Tibial artery (tissue), 4 donors: ENCODE measurements at places on chromosomes 1 and 21.

- H3K4me1 ChIP-seq, result no peaks in the 10 kb centered on the region
- no peaks in the 10 kb centered on the region for H3K27me3 ChIP-seq
- peak; percentile 41 for DNase-seq
- no peaks in the 10 kb centered on the region for H3K36me3 ChIP-seq
Observed at GRCh38 chr1:202274611-202275010, 67.1 kb downstream of the UBE2T start.

GRCh38 chr21:33883118-33883517 lies 32.5 kb downstream of the ATP5PO start:
- no peak for DNase-seq
- no peaks in the 10 kb centered on the region for H3K36me3 ChIP-seq
- no peak overlapping the region for H3K4me3 ChIP-seq
- H3K4me1 ChIP-seq, result peaks cover 28% of the 10 kb centered on the region
- H3K27ac ChIP-seq, result no peak overlapping the region

- no peaks in the 10 kb centered on the region for H3K27me3 ChIP-seq
- peaks cover 51% of the 10 kb centered on the region for H3K4me1 ChIP-seq
- H3K36me3 ChIP-seq, result no peaks in the 10 kb centered on the region
- DNase-seq, result no peak
- peak overlapping the region; percentile 73 for H3K4me3 ChIP-seq
Observed at GRCh38 chr1:43531906-43532584, 1.4 kb downstream of the PTPRF start.

DNA sequence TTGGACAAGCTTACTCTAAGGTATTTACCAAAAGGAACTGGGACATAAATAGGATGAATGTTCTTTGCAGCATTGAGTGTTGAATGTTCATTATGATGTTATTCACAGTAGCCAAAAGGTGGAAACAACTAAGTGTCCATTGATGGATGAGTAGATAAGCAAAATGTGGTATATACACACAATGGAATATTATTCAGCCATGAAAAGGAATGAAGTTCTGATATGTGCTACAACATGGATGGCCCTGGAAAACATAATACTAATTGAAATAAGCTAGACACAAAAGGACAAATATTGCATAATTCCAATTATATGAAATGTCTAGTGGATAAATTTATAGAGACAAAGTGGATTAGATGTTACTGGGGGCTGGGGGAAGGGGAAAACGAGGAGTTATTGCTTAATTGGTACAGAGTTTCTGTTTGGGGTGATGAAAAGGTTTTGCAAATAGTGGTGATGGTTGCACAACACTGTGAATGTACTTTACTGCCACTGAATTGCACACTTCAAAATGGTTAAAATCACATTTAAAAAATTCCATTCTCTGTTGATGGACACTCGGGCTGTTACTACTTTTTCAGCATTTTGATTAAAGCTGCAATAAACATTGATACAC lies 2.9 kb downstream of the MTARC1 start:
- no peaks in the 10 kb centered on the region for H3K36me3 ChIP-seq
- H3K27me3 ChIP-seq, result no peaks in the 10 kb centered on the region
- no peak for DNase-seq
- peaks cover 65% of the 10 kb centered on the region for H3K4me1 ChIP-seq
- H3K4me3 ChIP-seq, result no peak overlapping the region

GRCh38 chr21:41752231-41752681 lies 14.6 kb downstream of the RIPK4 start:
- peak overlapping the region; percentile 31 for H3K27ac ChIP-seq
- no peak for DNase-seq
- H3K27me3 ChIP-seq, result no peaks in the 10 kb centered on the region
- H3K4me1 ChIP-seq, result no peaks in the 10 kb centered on the region

DNA sequence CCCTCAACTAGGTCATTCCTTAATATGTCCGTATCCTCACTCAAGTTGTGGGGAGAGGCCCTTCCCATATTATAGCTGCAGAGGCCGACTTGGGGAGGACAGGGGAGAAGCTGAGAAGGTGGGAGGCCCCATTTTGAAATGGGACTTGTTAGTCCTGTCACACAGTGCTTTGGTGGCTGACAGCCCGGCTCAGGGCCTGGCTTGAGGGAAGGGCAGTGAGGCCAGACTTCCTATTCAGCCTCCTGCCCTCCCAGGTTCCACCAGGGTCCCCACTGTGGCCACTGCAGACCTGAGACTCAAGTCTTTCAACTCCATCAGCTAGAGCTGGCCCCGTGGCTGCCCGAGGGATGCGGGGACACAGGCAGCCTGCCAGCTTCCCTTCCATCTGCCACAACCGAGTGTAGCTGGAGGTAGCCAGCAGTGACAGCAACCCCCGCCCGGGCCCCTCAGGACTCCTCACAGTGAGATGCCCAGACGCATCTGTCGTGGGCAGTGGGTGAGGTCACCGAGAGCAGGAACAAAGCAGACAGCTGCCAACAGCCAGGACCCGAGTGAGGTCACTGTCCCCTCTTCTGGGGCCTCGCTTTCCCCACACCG lies 36.9 kb downstream of the SIM2 start:
- H3K27ac ChIP-seq, result no peak overlapping the region
- no peaks in the 10 kb centered on the region for H3K36me3 ChIP-seq
- no peaks in the 10 kb centered on the region for H3K4me1 ChIP-seq
- H3K27me3 ChIP-seq, result peaks cover 27% of the 10 kb centered on the region
- DNase-seq, result no peak

DNA sequence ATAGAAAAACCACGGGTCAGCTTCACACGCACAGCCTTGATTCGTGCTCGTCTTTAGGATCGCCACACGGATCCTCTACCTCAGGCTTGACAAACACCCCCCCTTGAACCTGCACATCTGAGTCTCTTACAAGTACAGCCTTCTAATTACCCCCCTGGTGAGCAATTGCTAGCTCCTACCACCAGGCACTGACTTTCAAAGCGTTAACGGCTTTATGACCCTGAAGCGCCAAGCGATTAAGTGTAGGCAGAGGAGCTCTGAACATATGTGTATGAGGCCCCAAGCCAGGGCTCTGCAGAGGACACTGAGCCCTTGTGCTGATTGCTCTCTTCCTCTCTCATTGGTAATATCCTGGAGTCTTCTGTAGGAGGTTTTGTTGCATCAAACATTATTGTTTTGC lies 55.7 kb upstream of the EPHA8 start:
- peaks cover 18% of the 10 kb centered on the region for H3K4me1 ChIP-seq
- H3K4me3 ChIP-seq, result no peak overlapping the region
- H3K36me3 ChIP-seq, result peaks cover 37% of the 10 kb centered on the region
- DNase-seq, result no peak

- H3K27me3 ChIP-seq, result no peaks in the 10 kb centered on the region
- no peaks in the 10 kb centered on the region for H3K36me3 ChIP-seq
- H3K4me3 ChIP-seq, result no peak overlapping the region
- H3K4me1 ChIP-seq, result no peaks in the 10 kb centered on the region
Observed at GRCh38 chr1:23614032-23614660, 54.8 kb upstream of the ID3 start.

DNA sequence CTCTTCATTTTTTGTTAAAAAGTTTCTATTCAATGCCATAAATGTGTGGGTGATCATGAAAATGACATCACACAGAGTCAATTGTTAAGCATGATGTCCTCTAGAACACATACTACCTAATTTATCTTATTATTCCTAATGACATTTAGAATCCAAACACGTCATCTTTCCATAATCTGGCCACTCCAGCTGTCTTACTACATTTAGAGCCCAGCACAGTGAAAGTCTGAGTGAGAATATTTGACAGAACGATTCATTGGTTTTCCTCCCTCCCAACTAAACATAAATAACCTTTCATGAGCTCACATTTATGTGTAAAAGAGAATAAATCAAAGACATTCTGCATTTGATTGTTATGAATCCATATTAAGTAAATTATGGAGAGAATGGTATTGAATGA lies 160.7 kb downstream of the OLFM3 start:
- no peaks in the 10 kb centered on the region for H3K27me3 ChIP-seq

GRCh38 chr1:6596351-6596750 lies 6.3 kb downstream of the KLHL21 start:
- H3K36me3 ChIP-seq, result peaks cover 79% of the 10 kb centered on the region
- no peaks in the 10 kb centered on the region for H3K27me3 ChIP-seq
- H3K4me3 ChIP-seq, result peak overlapping the region; percentile 98
- peaks cover 75% of the 10 kb centered on the region for H3K4me1 ChIP-seq
- H3K27ac ChIP-seq, result peak overlapping the region; percentile 57

DNA sequence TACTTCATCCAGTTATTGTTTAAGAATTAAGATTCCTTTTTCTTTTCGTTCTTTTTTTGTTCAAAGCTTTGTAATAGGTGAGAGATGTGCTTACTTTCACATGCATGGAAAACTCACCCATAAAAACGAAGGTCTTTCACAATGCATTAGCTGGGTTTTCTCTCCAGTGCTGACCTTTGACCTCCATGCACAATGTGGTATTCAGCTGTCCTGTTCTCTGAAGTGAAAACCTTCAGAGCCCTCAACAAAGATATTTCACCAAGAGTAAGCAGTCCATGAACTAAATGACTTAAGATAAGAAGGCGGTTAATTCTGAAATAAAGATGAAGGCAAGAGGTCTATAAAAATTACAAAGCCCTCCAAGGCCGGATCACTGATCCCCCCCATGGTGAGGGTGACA lies 77.1 kb upstream of the IPO9 start:
- H3K27ac ChIP-seq, result peak overlapping the region; percentile 75
- H3K4me3 ChIP-seq, result no peak overlapping the region
- DNase-seq, result no peak
- no peaks in the 10 kb centered on the region for H3K27me3 ChIP-seq
- no peaks in the 10 kb centered on the region for H3K36me3 ChIP-seq
- peaks cover 77% of the 10 kb centered on the region for H3K4me1 ChIP-seq

DNA sequence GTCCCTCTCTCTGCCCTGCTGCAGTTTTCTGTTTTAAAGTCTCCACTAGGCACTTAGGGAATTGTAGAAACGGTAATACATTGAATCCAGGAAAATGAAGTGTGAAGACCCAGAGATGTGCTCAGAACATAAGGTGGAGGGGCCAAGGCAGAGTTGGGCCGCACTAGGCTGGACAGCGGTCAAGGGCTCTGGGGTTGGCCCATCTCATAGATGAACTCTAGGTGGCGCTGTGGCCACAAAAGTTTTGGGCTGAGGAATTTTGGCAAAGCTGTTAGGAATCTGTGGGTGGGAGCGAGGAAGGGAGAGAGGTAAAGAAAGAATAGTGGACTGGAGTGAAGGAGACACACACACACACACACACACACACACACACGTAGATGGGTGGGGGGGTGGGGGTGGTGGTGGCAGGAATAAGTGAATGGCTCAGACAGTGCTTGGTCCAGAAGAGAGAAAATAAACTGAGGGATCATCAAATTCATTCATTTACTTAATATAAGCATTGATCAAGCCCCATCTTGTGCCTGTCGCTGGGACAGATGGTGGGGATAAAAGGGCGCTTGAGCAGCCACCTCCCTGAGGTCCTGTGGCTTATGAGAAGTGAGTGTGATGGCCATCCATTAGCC lies 258.5 kb downstream of the TRABD2B start:
- no peak for DNase-seq
- no peak overlapping the region for H3K27ac ChIP-seq
- H3K4me3 ChIP-seq, result no peak overlapping the region
- no peaks in the 10 kb centered on the region for H3K27me3 ChIP-seq
- peaks cover 8% of the 10 kb centered on the region for H3K4me1 ChIP-seq

GRCh38 chr1:230867101-230867902 lies 1.0 kb downstream of the C1orf198 start:
- H3K4me3 ChIP-seq, result peak overlapping the region; percentile 83
- peaks cover 5% of the 10 kb centered on the region for H3K4me1 ChIP-seq
- no peaks in the 10 kb centered on the region for H3K36me3 ChIP-seq
- H3K27ac ChIP-seq, result peak overlapping the region; percentile 97
- DNase-seq, result no peak
- H3K27me3 ChIP-seq, result no peaks in the 10 kb centered on the region

DNA sequence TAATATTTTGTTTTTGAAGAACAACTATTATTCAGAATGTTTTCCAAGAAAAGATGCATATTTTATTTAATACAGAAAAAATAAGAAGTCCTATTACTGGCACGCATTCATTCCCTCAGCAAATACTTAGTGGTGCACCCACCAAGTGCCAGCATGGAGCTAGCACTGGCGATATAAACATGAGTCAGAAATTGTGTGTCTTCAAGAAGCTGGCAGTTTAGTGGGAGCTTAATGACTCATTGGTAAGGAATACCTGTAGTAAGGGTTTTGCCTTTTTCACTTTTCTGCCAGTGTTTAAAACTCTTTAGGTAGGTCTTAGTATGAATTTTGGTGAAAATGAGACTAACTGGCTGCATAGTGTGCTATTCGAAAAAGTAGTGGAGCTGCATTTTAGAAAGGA lies 6.3 kb downstream of the MAGI3 start:
- no peak overlapping the region for H3K27ac ChIP-seq
- DNase-seq, result no peak
- H3K27me3 ChIP-seq, result no peaks in the 10 kb centered on the region
- H3K4me1 ChIP-seq, result peaks cover 25% of the 10 kb centered on the region
- no peaks in the 10 kb centered on the region for H3K36me3 ChIP-seq
- no peak overlapping the region for H3K4me3 ChIP-seq

- H3K27ac ChIP-seq, result no peak overlapping the region
- DNase-seq, result no peak
- H3K27me3 ChIP-seq, result no peaks in the 10 kb centered on the region
- H3K4me1 ChIP-seq, result no peaks in the 10 kb centered on the region
- no peak overlapping the region for H3K4me3 ChIP-seq
- H3K36me3 ChIP-seq, result no peaks in the 10 kb centered on the region
Observed at GRCh38 chr1:5810553-5811270, 181.5 kb downstream of the NPHP4 start.

DNA sequence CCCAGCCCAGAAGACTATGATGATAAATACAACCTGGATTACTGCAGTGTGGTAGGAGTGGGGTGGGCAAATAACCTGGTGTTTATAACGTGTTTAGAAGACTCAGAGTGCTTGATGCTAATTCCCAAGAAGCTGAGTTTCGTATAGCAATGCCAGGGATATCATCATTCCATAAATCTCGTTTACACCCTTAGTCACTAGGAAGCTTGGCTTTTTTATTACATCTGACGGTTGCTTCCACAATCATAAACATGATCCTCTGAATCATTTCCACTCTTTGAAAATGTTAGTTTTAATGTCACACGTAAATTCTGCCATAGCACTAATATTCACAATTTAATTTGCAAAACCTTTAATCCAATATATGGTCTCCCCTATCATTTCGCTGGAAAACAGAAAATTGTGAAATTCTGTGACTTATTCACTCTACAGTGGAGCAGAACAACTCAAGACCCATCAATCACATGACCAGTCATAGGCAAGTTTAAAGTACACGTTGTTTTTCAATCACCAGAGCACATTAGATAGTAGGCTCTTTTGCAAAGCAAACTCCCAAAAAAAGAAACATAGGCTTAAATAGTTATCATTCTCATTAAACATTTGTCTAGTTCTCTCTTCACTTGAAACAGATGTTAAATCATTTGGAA lies 321.0 kb downstream of the LTN1 start:
- H3K4me1 ChIP-seq, result no peaks in the 10 kb centered on the region
- H3K27ac ChIP-seq, result no peak overlapping the region
- no peaks in the 10 kb centered on the region for H3K36me3 ChIP-seq
- H3K4me3 ChIP-seq, result no peak overlapping the region

- H3K27ac ChIP-seq, result peak overlapping the region; percentile 78
- H3K36me3 ChIP-seq, result no peaks in the 10 kb centered on the region
- H3K4me1 ChIP-seq, result no peaks in the 10 kb centered on the region
Observed at GRCh38 chr1:220803401-220804201, 16.9 kb downstream of the MTARC1 start.
